ENCODE measurements at places on chromosomes 6 and 20.

DNA sequence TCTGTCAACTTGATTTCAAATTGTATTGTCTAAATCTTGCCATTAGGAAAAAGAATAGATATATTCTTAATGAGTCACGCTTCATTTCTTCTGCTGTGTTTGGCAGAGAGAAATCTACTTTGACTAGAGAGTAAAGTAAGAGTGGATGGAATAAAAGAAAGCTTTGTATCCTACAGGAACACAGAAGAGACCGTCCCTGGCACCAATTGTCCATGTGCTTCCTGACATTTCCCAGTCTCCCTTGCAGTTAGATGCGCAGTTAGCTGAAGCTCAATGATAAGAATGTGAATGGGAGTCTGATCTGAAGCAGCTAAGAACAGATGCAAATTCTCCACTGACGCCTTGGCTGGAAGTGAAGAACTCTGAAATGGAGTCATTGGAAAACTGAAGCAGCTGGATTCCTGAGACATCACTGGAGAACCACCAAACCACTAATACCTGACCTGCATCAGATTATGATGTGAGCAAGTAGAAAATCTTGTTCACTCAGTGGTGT, 528.2 kb upstream of the MARCKS start:
- no peak for DNase-seq

- peak; percentile 44 for DNase-seq
Observed at GRCh38 chr6:39688494-39688893, 36.7 kb downstream of the KIF6 start.

- no peak for DNase-seq
Observed at GRCh38 chr6:154446984-154447383, 63.5 kb downstream of the CNKSR3 start.

- DNase-seq, result no peak
Observed at GRCh38 chr6:5334341-5334740, 73.0 kb downstream of the FARS2 start.

- DNase-seq, result no peak
Observed at GRCh38 chr6:53866226-53866625, 71.4 kb downstream of the LRRC1 start.

Data from AG09319 (cell line).